Dermis blood vessel endothelial cell (primary cell): ENCODE measurements at places on chromosomes 3 and 15.

DNA sequence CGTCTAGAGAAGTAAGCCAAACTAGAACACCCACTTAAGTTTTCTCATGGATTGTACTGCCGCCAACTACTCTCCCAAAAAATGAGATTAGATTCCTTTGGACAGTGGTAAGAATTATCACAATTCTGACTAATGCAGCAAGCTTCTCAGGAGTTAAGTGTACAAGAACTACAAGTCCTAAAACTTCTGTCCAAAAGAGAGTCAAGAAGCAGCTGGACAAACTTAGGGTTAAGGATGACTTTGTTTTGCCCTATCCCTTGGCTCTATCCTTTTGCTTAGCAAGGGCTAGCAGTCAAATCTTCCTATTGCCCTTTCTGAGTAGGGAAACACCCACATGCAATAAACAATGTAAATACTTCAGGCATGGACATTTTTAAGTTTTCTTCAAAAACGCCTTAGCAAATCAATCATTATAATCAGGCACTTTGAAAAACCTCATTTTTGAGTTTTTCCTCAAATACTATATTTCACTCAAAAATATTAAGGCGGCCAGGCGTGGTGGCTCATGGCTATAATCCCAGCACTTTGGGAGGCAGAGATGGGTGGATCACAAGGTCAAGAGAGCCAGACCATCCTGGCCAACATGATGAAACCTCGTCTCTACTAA lies 19.5 kb downstream of the RAF1 start:
- DNase-seq, result no peak

- DNase-seq, result peak; percentile 40
Observed at GRCh38 chr3:102089904-102090720, 240.8 kb downstream of the NFKBIZ start.

DNA sequence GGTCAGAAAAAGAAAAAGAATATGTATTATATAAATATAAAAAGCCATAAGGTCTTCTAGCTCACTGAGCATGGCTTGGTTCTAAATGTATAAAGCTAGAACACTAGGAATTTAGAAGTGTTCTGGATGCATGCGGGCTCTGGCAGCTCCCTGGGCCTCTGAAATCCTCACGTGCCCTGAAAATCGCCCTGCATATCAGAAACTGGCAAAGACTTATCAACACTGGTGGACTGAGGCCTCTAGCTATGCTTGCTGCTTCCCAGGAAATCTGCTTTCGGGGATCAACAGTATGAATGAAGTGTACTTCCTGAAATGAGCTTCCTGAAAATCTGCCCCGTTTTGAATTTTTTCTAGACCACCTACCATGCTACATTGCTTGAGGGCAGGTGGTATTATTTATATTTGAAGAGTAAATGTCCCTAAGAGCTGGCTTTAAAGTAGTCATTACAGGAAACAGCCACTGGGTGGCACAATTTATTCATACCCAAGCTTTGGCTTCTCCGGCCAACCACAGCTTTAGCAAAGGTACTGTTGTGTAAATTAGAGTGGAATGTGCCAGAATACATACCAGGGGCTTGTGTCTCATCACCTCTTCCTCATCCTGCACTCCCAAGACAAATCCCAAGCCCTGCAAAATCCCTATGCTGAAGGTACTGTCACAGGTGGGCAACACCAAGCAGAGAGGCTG lies 17.7 kb downstream of the CRTAP start:
- DNase-seq, result peak; percentile 89

- DNase-seq, result peak; percentile 72
Observed at GRCh38 chr3:58059349-58060321, 51.4 kb downstream of the FLNB start.

DNA sequence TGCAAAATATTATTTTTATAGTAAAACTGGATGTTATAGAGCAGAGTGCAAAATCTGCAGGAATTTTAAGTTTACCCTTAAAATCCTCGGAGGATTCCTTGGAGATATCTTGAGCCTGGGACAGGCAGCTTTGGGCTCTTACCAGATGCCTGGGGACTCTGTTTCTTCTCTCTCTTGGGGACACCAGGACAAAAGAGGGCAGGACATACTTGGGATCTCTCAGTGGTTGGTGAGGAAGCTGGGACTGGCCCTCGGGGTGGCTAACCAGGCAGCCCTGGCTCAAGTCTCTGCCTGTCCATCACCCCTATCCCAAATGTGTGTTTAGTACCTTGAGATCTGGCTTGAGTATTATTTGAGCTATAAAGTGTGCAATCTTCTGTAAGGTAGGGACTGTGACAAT lies 38.6 kb downstream of the TKT start:
- DNase-seq, result no peak

- DNase-seq, result peak; percentile 73
Observed at GRCh38 chr3:184145111-184145524, 10.0 kb downstream of the EIF2B5 start.

DNA sequence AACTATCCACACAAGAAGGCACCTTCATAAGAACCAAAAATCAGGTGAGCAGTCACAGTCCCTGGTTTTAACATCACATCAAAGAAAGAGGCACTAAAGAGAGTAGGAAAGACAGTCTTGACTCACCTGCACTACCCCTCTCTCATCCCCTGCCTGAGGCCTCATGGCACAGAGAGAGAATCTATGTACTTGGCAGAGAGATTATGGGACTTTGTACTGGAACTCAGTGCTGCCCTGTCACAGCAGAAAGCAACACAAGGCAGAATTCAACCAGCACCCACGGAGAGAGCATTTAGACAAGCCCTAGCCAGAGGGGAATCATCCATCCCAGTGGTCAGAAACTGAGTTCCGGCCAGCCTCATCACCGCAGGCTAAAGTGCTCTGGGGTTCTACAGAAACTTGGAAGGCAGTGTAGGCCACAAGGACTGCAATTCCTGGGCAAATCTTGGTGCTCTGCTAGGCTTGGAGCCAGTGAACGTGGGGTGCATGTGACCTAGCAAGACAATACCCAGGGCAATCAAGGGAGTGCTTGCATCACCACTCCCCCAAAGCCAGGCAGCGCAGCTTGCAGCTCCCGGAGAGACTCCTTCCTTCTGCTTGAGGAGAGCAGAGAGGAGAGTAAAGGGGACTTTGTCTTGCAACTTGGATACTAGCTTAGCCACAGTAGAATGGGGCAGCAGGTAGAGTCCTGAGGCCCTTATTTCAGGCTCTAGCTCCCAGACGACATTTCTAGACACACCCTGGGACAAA lies 8.5 kb upstream of the RUVBL1 start:
- DNase-seq, result no peak

DNA sequence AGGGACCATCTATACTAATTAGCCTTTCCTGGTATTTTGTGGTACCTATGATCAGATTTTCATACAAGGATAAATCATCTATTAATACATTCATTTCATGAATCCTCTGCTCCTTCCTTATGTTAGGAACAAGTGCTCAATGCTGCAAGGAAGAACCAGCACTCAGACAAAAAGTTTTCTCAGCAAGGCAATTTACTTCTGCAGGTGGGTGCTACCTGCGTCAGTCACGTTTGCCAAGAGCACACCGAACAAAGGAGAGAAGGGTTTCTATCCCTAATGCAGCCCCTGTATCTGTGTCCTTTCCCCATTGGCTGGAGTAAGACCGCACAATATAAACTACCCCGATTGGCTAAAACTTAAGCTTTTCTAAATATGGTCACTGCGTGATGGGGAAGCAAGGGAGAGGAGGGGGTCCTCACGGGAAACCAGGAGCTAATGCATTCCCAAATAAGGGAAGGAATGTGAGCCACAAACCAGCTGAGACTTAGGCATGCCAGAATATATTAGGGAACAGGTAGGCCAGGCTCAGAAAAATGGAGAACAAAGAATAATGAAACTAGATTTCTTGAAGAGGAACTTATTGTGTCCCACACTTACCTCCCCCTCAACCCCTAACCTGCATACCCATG lies 76.5 kb downstream of the AQR start:
- no peak for DNase-seq

DNA sequence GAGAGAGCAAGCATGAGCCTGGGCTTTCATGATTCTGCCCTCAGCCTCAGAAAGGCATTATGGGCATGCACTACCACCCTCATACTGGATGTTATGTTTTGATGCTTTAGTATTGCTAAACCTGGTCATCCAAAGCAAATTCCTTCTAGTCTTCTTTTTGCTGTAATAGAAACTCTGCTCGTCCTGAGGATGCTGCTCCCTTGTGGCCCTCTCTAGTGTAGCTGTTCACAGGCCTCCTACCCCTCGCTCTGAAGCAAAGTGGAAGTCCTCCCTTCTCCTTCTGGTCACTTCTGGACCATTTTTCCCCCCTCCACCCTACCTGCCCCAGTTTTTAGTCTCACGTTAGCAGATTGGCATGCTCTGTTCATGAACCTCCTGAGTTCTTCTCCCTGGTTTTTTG lies 22.9 kb upstream of the CCNL1 start:
- DNase-seq, result no peak

DNA sequence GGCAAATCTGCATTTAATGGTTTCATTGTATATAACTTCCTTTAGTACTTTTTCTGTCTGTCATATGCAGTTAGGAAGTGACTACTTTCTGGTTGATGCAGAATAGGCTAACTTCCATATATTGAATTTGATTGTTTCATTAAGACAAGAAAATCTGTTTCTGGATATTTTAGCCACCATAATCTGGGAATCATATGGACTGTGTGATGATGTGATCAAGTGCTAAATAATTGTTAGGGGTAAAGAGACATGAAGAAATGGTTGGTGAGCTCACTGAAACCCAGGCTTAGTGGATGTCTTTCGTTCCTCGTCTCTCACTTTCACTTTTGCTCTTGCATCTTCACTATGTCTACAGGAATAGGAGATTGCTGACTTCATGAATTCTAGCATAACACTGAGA lies 3.5 kb upstream of the MNS1 start:
- DNase-seq, result peak; percentile 28

GRCh38 chr15:62734706-62735105 lies 307.8 kb upstream of the TPM1 start:
- DNase-seq, result no peak

GRCh38 chr3:18295171-18295920 lies 129.8 kb downstream of the SATB1 start:
- no peak for DNase-seq

GRCh38 chr15:63896336-63897115 lies 62.8 kb upstream of the HERC1 start:
- peak; percentile 71 for DNase-seq

DNA sequence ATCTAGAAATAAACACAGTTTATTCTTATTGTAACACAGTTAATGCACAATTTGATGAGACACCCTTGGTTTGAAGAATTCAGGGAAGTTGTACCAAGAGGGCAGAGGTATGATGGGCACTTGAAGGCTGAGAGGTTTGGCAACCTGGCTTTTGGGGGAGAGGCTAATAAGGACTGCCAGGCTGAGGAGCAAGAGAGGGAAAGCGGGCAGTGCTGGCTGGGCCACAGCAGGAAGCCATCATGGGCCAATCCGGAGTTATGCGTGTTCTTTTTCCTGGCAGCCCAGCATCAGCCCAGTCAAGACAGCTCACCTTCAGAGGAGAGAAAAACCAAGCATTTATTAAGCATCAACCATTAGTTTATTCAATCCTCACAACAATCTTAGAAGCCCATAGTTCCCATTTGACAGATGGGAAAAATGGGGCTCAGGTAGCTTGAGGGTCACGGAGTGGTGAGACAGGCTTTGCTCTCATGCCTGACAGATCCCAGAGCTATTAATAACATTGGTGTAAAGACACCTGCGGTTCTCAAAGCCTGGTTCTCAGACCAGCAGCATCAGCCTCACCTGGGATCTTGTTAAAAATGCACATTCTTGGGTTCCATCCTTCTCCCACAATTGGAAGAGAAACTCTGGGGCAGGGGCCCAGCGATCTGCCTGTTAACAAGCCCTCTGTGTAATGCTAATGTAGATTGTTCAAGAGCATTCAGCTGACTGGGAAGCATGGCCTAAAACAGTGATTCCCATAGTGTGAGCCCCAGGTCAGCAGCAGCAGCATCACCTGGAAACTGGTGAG lies 183.7 kb downstream of the NTRK3 start:
- DNase-seq, result no peak

DNA sequence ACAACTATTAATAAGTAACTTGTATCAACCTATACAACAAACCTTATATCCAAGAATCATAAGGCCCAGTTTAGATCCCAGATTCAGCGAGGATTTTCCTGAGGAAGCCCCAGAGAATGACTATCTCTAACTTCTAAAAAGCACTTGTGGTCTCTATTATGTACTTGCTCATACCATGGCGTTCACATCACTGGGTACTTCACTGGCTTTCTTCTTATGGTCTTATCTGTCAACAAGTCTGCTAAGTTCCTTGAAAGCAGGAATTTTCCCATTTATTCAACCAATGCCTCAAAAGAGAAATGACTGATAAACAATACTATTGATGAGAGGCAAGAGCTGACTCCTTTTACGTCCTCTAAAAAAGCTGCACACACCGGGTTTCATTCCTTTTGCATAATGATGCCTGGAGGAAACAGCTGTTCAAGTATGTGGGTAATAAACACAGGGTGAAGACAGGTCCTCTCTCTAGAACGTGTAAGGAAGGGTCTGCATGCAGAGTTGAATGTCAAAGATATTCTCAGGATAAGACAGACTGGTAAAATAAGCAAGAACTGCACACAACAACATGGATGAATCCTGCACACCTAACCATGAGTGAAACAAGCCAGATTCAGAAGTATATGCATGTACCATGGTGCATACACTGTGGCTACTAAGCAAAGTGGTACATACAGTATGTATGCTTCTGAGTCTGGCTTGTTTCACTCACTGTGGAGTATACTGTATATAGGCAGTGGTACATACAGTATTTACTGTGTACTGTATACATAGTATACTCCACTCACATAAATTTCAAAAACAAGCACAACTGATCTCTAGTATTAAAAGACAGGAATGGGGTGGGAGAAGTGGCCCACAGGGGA lies 408.7 kb downstream of the SHQ1 start:
- DNase-seq, result no peak

DNA sequence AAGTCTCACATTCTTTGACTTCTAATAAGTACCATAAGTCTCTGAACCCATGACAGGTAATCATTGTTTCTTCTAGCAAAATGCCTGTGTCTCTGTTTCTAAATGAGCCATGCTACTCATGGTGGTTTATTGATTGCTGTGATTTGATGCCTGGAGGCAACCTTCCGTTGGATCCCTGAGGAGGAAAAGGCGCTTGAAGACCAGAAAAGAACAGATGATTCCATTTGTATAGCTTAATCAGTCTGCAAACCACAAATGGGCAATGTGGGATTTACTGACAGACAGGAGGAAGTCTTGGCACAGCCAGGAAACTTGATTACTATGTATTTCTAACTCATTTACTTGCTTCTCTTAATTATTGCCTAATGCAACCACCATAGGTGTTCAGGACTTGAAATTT lies 103.1 kb upstream of the MRPL3 start:
- DNase-seq, result no peak

GRCh38 chr3:108183971-108184370 lies 38.3 kb downstream of the IFT57 start:
- DNase-seq, result no peak

- DNase-seq, result no peak
Observed at GRCh38 chr3:177750436-177750835, 553.2 kb upstream of the TBL1XR1 start.

- no peak for DNase-seq
Observed at GRCh38 chr3:79560698-79561097, 207.1 kb downstream of the ROBO1 start.
